MCF 10A (cell line): ENCODE measurements at places on chromosomes 6 and 20. TPM values are rescaled to one million over a fixed set of nuclear protein-coding genes. Genes with fewer than 3 reads are reported as not detected.
A peak's percentile ranks its signal among the peaks of the same experiment; 100 is the strongest.

DNA sequence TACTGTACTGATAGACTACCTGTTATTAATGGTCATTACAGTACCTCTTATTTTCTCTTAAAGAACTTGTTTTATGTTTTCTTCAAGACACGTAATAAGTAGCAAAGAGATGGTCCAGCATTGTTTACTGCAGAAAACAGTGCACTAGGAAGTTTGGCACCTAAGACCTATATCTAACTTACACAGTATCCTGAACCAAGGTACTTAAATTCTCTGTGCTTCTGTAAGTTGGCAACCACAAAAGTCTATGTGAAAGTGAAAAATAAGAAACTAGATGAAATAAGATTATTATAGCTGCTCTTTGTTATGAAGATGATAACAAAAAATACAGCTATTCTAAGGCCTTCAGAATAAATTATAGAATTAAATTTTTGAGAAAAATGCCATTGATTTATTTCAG, 411.7 kb upstream of the SOX4 start:
- H3K4me3 ChIP-seq: no peak overlapping the region
- H3K27me3 ChIP-seq: no peaks in the 10 kb centered on the region
- no peak for DNase-seq
- H3K27ac ChIP-seq: no peak overlapping the region
- no peaks in the 10 kb centered on the region for H3K36me3 ChIP-seq

- H3K27me3 ChIP-seq: no peaks in the 10 kb centered on the region
- peaks cover 22% of the 10 kb centered on the region for H3K4me1 ChIP-seq
- H3K36me3 ChIP-seq: no peaks in the 10 kb centered on the region
- peak; percentile 72 for DNase-seq
Observed at GRCh38 chr6:169169375-169169774, 84.3 kb downstream of the THBS2 start.

- H3K36me3 ChIP-seq: no peaks in the 10 kb centered on the region
- DNase-seq: peak; percentile 48
- H3K27me3 ChIP-seq: no peaks in the 10 kb centered on the region
- peak within 1 kb of the TSS; percentile 67 for H3K4me3 ChIP-seq
- H3K4me1 ChIP-seq: no peaks in the 10 kb centered on the region
- peak within 1 kb of the TSS; percentile 22 for H3K27ac ChIP-seq
Observed at GRCh38 chr6:144149894-144150709, at the start of gene STX11. TSS of gene STX11 (plus strand) at chr6:144150517. CDS start at chr6:144186628, 36,111 bp downstream.

Gene TUBB2B
- 0.47 and 0.54 TPM in 2 replicates for total RNA-seq

Gene TREM2
- 0.42 and 0.63 TPM in 2 replicates for total RNA-seq

GRCh38 chr6:63510849-63511248, 61.4 kb upstream of the LOC128125822 start:
- peaks cover 14% of the 10 kb centered on the region for H3K4me1 ChIP-seq
- no peak overlapping the region for H3K27ac ChIP-seq
- no peak overlapping the region for H3K4me3 ChIP-seq
- DNase-seq: no peak
- no peaks in the 10 kb centered on the region for H3K27me3 ChIP-seq

- H3K36me3 ChIP-seq: no peaks in the 10 kb centered on the region
- no peak overlapping the region for H3K4me3 ChIP-seq
- H3K27ac ChIP-seq: no peak overlapping the region
- no peaks in the 10 kb centered on the region for H3K27me3 ChIP-seq
- H3K4me1 ChIP-seq: peaks cover 4% of the 10 kb centered on the region
- peak; percentile 39 for DNase-seq
Observed at GRCh38 chr6:120198033-120198432, 848.5 kb upstream of the MAN1A1 start.
